ENCODE measurements at places on chromosomes 4 and X. TPM values are rescaled to one million over a fixed set of nuclear protein-coding genes. Genes with fewer than 3 reads are reported as not detected.

GRCh38 chrX:26597981-26598380 lies 382.0 kb downstream of the MAGEB5 start:
- no peaks in the 10 kb centered on the region for H3K36me3 ChIP-seq
- no peak overlapping the region for H3K27ac ChIP-seq
- no peak overlapping the region for H3K4me3 ChIP-seq
- no peaks in the 10 kb centered on the region for H3K4me1 ChIP-seq
- no peak for DNase-seq

Gene DAPP1
- total RNA-seq = not detected

DNA sequence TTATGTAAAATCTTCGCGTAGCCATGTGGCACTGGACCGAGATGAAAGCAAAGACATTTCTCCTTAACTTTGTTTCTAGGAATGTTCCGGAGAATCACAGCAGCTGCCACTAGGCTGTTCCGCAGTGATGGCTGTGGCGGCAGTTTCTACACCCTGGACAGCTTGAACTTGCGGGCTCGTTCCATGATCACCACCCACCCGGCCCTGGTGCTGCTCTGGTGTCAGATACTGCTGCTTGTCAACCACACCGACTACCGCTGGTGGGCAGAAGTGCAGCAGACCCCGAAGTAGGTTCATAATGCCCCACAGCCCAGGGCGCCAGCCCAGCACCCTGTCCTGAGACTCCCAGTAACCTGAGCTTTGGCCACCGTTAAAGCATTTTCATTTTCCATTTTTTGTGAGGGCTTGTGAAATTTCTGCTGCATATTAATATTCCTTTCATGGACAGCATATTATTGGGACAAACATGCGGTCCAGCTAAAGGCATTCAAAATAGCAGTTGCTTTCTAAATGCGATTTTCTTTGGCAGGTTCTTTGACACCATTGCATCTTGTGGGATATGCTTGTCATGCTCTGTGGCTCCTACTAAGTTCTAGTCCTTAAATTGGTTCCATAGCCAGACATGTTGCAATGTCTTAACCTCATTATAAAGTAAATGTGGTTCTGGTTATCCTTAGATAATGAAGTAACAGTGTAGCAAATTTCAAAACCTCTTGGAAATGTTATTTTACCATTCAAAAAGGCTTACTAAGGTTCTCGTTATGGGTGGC lies 49.1 kb upstream of the MSANTD1 start:
- H3K4me1 ChIP-seq = no peaks in the 10 kb centered on the region
- DNase-seq = no peak
- H3K27ac ChIP-seq = no peak overlapping the region
- peaks cover 5% of the 10 kb centered on the region for H3K36me3 ChIP-seq

- no peaks in the 10 kb centered on the region for H3K36me3 ChIP-seq
- no peaks in the 10 kb centered on the region for H3K4me1 ChIP-seq
- H3K4me3 ChIP-seq = no peak overlapping the region
- DNase-seq = no peak
- H3K27ac ChIP-seq = no peak overlapping the region
Measured at GRCh38 chr4:65559270-65559669, 111.0 kb downstream of the EPHA5 start.

Gene GAGE2A
- not detected for total RNA-seq

DNA sequence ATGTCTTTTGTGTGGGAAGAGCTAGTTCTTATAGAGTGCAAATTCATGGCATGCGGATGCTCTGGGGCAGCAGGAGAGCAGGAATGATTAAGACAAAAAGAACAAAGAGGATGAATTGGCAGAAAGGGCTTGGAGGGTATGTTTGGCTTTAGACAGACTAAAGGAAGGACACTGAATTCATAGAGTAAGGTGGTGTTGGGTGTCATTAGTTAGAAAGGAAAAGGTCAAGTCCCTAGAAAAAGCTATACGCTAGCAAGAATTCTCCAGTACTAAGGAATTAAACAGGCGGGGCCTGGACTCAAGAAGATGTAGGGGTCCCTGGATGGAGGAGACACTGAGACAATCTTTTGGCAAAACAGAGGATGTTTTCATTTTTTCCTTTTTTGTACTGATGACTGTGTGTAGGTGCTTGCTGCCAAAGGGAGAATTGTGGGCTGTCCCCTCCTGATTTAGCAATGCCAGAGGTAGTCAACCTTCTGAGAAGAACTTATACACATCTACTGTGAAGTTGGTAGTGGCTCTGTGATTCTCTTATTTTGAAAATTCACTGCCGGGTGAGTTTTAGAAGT lies 391.0 kb downstream of the SPRY1 start:
- H3K4me3 ChIP-seq = no peak overlapping the region
- no peak for DNase-seq
- H3K27ac ChIP-seq = peak overlapping the region; percentile 68
- H3K4me1 ChIP-seq = peaks cover 24% of the 10 kb centered on the region
- H3K27me3 ChIP-seq = no peaks in the 10 kb centered on the region
- no peaks in the 10 kb centered on the region for H3K36me3 ChIP-seq

Gene TLL1
- 1.7 TPM for total RNA-seq

Gene FAT1
- total RNA-seq = 130 TPM

Gene MAGEE1
- 8.1 TPM for total RNA-seq

- H3K36me3 ChIP-seq = no peaks in the 10 kb centered on the region
- H3K4me1 ChIP-seq = no peaks in the 10 kb centered on the region
- no peak overlapping the region for H3K4me3 ChIP-seq
- H3K27ac ChIP-seq = no peak overlapping the region
- H3K27me3 ChIP-seq = no peaks in the 10 kb centered on the region
Measured at GRCh38 chr4:78343682-78344081, 207.9 kb upstream of the ANXA3 start.

GRCh38 chr4:85993641-85994040 lies 366.2 kb downstream of the MAPK10 start:
- H3K27me3 ChIP-seq = no peaks in the 10 kb centered on the region
- H3K4me3 ChIP-seq = no peak overlapping the region
- H3K27ac ChIP-seq = no peak overlapping the region
- no peaks in the 10 kb centered on the region for H3K36me3 ChIP-seq
- no peak for DNase-seq

Gene NUP62CL
- 6.1 TPM for total RNA-seq

- no peak overlapping the region for H3K4me3 ChIP-seq
- DNase-seq = no peak
- H3K4me1 ChIP-seq = no peaks in the 10 kb centered on the region
- no peak overlapping the region for H3K27ac ChIP-seq
- H3K27me3 ChIP-seq = no peaks in the 10 kb centered on the region
Measured at GRCh38 chr4:61427099-61427817, 227.1 kb downstream of the ADGRL3 start.

Gene CSAG2
- total RNA-seq = not detected

DNA sequence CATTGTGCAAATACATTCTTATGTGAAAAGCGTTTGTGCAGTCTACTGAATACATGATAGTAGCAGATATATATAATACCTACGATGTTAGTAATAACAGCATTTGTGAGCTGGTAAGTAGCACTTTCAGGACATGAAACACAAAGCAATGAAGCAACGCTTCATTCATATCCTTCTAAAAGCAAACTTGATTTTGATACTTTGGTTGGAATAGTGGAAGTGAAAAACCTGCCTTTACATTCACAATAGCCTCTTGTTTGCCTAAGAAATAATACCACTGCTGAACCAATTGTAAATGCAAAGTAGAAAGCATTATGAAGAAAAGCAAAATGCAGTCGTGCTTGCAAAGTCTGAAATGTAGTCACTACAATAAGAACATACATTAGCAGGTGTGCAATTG lies 926.3 kb downstream of the FSTL5 start:
- H3K27ac ChIP-seq = no peak overlapping the region
- H3K4me1 ChIP-seq = no peaks in the 10 kb centered on the region
- no peaks in the 10 kb centered on the region for H3K36me3 ChIP-seq
- H3K4me3 ChIP-seq = no peak overlapping the region

Gene TLR3
- total RNA-seq = 0.19 TPM

GRCh38 chr4:19123681-19124080 lies 1102.1 kb upstream of the LCORL start:
- no peak for DNase-seq
- H3K4me3 ChIP-seq = no peak overlapping the region

DNA sequence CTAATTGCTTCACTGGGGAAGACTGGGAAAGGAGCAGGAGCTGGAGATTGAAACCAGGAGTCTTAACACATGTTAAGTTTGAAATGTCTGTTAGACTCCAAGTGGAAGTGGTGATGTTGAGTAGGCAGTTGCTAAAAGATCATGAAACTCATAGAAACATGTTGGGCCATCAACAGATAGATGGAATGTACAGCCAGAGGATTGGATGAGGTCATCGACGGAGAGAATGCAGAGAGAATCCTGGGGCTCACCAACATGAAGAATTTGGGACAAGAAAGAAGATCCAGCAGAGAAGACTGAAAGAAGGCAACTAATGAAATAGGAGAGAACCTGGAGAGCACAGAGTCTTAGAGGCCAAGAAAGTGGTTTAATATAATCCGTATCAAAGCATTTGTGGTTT lies 19.4 kb upstream of the TSPAN5 start:
- DNase-seq = no peak
- no peaks in the 10 kb centered on the region for H3K36me3 ChIP-seq
- peaks cover 4% of the 10 kb centered on the region for H3K4me1 ChIP-seq
- no peak overlapping the region for H3K27ac ChIP-seq
- peaks cover 2% of the 10 kb centered on the region for H3K27me3 ChIP-seq

GRCh38 chr4:45368832-45369231 lies 642.5 kb upstream of the GNPDA2 start:
- H3K4me1 ChIP-seq = peaks cover 6% of the 10 kb centered on the region
- no peaks in the 10 kb centered on the region for H3K27me3 ChIP-seq
- no peaks in the 10 kb centered on the region for H3K36me3 ChIP-seq
- H3K27ac ChIP-seq = no peak overlapping the region
- no peak for DNase-seq

- no peak for DNase-seq
- H3K4me3 ChIP-seq = no peak overlapping the region
- peaks cover 26% of the 10 kb centered on the region for H3K4me1 ChIP-seq
- no peak overlapping the region for H3K27ac ChIP-seq
- H3K27me3 ChIP-seq = no peaks in the 10 kb centered on the region
Measured at GRCh38 chr4:87856816-87857215, 24.0 kb downstream of the MEPE start.

GRCh38 chr4:121698236-121698671 lies 1.5 kb upstream of the ANXA5 start:
- H3K27me3 ChIP-seq = peaks cover 2% of the 10 kb centered on the region
- H3K4me1 ChIP-seq = peaks cover 37% of the 10 kb centered on the region
- no peak for DNase-seq
- peak overlapping the region; percentile 88 for H3K4me3 ChIP-seq
- no peak overlapping the region for H3K27ac ChIP-seq

DNA sequence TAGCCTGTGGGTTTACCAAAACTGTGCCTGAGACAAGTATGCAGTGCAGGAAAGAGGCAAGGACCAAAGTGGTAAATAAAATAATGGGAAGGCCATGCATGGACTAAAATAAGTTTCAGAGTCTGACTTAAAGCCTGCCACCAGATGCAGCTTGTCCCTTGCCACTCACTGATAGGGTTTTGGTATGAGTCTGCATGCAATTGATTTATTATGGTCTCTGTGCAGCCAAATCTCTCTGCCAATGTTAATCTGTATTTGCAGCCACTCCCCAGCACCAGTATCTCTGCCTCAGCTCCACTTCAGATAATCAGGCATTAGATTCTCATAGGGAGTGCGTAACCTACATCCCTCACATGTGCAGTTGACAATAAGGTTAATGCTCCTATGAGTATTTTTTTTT lies 5.5 kb upstream of the FGF2 start:
- no peak overlapping the region for H3K27ac ChIP-seq
- peak overlapping the region; percentile 17 for H3K4me3 ChIP-seq
- H3K36me3 ChIP-seq = no peaks in the 10 kb centered on the region
- no peaks in the 10 kb centered on the region for H3K27me3 ChIP-seq
- DNase-seq = no peak

- no peak overlapping the region for H3K27ac ChIP-seq
- no peaks in the 10 kb centered on the region for H3K36me3 ChIP-seq
- H3K4me1 ChIP-seq = no peaks in the 10 kb centered on the region
- no peaks in the 10 kb centered on the region for H3K27me3 ChIP-seq
- no peak for DNase-seq
Measured at GRCh38 chr4:83603129-83603528, 67.2 kb downstream of the GPAT3 start.

- H3K36me3 ChIP-seq = peaks cover 8% of the 10 kb centered on the region
- no peaks in the 10 kb centered on the region for H3K27me3 ChIP-seq
- H3K27ac ChIP-seq = no peak overlapping the region
- H3K4me3 ChIP-seq = no peak overlapping the region
- no peak for DNase-seq
Measured at GRCh38 chrX:8939322-8939721, 94.6 kb downstream of the FAM9B start.

DNA sequence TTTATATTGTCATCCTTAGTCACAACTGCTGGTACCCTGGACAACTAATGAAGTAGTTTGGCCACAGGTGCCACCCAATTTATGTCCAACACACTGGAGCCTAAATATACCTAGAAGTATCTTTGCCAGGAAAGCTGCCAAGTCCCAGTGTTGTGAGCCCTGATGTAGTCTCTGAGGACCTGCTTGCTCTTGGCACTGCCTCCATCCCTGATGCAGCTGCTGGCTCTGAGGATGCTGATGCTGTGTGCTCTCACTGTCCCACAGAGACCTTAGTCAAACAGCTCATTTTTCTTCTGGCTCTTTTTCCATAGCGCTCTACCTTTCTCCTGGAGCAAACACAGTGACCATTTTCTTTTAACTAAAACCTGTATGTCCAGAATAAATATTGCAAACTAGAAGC lies 1535.4 kb upstream of the ADGRL3 start:
- no peak overlapping the region for H3K4me3 ChIP-seq
- H3K4me1 ChIP-seq = no peaks in the 10 kb centered on the region
- DNase-seq = no peak

DNA sequence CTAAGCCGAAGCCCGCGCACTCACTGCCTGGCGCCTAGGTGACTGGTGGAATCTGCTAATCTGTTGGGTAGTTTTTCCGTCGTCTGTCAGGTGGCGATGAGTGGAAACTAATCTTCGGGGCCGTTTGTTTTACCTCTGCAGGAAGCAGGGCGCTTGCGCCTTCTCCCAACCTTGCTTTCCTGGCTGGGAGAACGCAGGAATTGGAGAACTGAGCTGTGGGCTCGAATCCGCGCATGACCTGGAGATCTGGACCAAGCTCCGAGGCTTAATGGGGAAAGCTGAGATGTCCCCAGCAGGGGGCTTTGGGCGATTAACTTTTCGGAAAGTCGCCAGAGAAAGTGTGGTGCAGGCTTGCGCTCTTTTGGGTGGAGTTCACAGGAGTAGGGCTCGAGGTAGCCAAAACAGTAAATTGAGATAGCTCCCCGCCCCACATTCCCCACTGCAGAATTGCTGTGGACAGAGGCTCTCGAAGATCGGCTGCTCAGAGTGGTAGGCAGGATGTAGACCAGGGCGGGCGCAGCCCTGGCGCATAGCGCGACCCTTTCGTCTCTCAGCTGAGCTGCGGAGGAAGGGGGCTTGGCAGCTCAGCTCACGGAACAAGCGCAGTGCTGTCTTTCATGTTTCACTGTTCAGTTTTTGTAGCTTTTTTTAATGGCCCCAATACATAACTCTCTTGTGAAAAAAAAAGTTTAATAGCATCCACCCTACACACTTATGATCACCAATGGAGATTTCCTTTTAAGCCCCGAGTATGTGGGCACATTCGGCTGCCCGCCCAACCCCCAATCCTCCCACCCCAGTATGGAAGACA lies 2.7 kb upstream of the FGF5 start:
- peaks cover 5% of the 10 kb centered on the region for H3K36me3 ChIP-seq
- H3K27ac ChIP-seq = no peak overlapping the region
- DNase-seq = no peak
- H3K4me1 ChIP-seq = peaks cover 19% of the 10 kb centered on the region
- peaks cover 100% of the 10 kb centered on the region for H3K27me3 ChIP-seq
- no peak overlapping the region for H3K4me3 ChIP-seq

Gene SOX3
- 205 TPM for total RNA-seq

Gene DOCK11
- 13.2 TPM for total RNA-seq

Data from neural crest cell (in vitro differentiated cells).